ENCODE measurements at places on chromosomes 13 and 19.

DNA sequence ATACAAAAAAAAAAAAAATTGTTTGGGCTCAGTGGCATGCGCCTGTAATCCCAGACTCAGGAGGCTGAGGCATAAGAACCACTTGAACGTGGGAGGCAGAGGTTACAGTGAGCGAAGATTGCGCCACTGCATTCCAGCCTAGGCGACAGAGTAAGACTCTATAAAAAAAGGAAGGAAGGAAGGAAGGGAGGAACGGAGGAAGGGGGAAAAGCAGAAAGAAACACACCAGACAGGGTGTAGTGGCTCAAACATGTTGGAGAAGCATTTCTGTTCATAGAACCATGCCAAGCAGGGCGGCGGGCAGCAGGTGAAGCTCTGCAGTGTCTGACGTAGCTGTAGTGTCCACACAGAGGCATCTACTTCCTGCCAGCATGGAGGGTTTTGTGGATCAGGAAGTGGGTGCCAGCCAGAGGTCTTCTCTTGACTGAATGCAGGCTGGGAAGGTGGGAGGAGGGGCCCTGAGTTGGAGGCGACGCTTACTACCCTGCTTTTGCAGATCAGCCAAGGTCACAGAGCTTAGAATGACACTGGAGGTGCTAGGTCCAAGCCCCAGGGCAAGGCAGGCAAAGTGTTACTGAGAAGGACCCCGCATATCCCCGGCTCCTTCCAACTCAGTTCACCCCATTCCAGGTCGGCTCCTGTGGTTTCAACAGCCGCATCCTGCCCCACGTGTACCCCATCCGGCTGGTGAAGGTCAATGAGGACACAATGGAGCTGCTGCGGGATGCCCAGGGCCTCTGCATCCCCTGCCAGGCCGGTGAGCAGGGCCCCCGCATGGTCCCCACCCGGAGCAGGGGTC, 11.6 kb upstream of the PGLS start:
- no peak for DNase-seq

GRCh38 chr13:23212671-23213070, 31.9 kb downstream of the SGCG start:
- DNase-seq = no peak

- DNase-seq = no peak
Observed at GRCh38 chr13:69882451-69882850, 225.2 kb upstream of the ATXN8OS start.

DNA sequence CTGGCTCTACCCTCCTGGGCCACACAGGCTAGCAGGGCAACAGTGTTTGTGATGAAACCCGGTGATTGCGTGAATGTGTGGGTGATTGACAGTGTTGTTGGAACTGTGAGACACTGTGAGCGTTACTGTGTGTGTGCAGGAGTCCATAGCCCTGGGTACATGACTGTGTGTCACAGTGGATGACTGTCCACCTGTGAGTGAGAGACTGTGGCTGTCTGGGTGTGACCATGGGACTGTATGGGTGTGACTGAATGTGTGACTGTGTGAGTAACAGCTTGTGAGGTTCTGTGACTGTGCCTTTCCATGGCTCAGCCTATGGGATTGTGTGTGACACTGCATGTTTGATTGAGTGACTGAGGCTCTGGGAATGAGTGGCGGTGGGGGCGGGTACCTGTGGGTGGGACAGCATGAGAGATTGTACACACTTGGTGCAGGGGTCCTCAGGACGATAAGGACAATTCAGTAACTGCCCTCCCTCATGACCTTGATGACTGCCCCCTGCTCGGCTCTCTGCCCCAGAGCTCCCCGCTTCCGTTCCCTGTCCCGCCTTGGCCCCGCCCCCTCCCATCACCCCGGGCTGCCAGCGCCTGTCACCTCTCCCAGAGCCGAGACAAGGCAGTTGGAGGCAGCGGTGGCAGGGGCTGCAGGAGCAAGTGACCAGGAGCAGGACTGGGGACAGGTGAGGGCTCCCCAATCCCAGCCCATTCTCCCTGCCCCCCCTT, at the start of gene GIPR:
GIPR (plus strand) TSS at position 602 of the 722 bp plus-strand sequence. CDS start 1,300 bp downstream, outside the sequence.
- peak; percentile 61 for DNase-seq

- no peak for DNase-seq
Observed at GRCh38 chr13:27745301-27745700, 47.0 kb upstream of the GSX1 start.
